Activated naive CD8-positive, alpha-beta T cell treated with anti-CD3 and anti-CD28 coated beads for 36 hours (primary cell): ENCODE measurements at places on chromosomes 16 and 17. TPM values are rescaled to one million over a fixed set of nuclear protein-coding genes. Genes with fewer than 3 reads are reported as not detected.
A peak's percentile ranks its signal among the peaks of the same experiment; 100 is the strongest.

DNA sequence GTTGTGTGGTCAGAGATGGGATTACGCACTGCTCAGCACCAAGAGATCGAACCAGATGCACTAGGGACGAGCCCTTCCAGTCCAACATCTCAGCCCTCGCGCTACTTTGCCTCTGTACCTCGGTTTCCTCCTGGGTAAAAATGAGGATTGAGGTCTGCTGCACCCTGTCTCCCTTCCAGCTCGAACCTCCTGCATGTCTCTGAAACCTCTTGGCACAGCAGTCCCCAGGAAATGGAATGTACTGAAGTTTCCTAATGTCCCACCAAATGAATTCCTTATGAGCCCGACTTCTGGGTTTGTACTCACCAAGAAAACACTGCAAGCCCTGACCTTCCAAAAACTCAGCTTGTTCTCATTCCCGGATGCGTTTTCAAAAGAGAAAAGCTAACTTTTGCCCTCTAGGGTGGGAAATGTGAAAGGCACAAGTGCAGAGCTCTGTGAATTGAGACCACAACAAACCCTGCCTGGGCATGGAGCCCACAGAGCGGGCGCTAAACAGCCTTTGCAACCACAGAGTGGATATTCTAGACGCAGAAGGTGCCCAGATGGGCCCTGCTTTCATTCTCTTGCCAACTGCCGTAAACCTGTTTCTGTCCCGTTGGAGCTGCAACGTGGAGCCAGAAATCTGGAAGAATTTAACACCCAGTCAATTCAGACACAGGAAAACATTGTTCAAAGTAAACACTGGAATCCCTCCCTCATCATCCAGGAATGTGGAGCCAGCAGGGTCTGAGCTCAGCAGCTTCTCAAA, 10.3 kb downstream of the CDRT4 start:
- H3K27ac ChIP-seq: no peak overlapping the region
- no peak for DNase-seq
- H3K27me3 ChIP-seq: no peaks in the 10 kb centered on the region
- H3K4me1 ChIP-seq: no peaks in the 10 kb centered on the region
- H3K36me3 ChIP-seq: peaks cover 27% of the 10 kb centered on the region

DNA sequence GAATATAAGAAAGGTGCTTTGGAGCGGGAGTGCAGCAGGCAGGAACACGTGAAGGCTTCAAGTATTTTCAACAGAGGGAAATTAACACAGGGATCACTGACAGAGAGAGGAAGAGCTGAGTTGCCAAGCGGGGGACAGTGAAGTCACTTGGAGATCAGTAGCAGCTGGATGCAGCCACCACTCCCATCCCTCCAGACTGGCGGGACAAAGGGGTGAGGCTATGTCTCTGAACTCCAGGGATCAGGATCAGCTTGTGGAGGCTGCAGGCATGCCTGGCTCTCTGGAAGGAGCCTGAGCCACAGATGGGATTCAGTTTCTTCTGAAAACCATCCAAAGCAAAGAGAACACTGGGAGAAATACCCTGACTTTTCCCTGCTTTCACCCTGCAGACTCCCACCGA, 113.7 kb upstream of the IRX3 start:
- DNase-seq: no peak
- H3K27me3 ChIP-seq: peaks cover 21% of the 10 kb centered on the region
- H3K36me3 ChIP-seq: no peaks in the 10 kb centered on the region
- H3K27ac ChIP-seq: no peak overlapping the region

ABI3 gene
- total RNA-seq: 55.5 TPM

GRCh38 chr17:27780828-27781404, 19.4 kb downstream of the NOS2 start:
- H3K27ac ChIP-seq: no peak overlapping the region
- no peaks in the 10 kb centered on the region for H3K27me3 ChIP-seq
- H3K36me3 ChIP-seq: no peaks in the 10 kb centered on the region
- H3K4me3 ChIP-seq: no peak overlapping the region
- no peak for DNase-seq

DNA sequence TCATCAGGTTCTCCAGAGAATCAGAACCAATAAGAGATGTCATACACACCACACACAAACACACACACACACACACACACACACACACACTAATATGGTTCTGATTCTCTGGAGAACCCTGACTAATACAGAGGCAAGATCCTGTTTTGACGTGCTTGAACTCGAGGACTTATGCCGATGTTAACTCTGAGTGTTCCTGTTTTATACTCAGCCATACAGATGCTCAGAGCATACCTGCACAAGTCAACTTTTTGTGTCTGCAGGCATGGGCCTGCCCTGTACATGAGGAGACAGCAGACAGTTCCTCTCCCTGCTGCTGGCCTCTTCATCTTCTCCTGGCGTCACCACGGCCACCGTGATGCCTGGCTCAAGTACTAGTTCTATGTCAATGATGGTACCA, 635.9 kb downstream of the WWOX start:
- H3K36me3 ChIP-seq: no peaks in the 10 kb centered on the region
- no peak overlapping the region for H3K27ac ChIP-seq
- no peaks in the 10 kb centered on the region for H3K4me1 ChIP-seq
- no peak for DNase-seq
- H3K4me3 ChIP-seq: no peak overlapping the region

- H3K4me3 ChIP-seq: no peak overlapping the region
- no peaks in the 10 kb centered on the region for H3K36me3 ChIP-seq
- DNase-seq: no peak
- no peaks in the 10 kb centered on the region for H3K4me1 ChIP-seq
Observed at GRCh38 chr17:3506054-3506453, 30.3 kb downstream of the ASPA start.

UTS2R gene
- total RNA-seq: not detected

DNA sequence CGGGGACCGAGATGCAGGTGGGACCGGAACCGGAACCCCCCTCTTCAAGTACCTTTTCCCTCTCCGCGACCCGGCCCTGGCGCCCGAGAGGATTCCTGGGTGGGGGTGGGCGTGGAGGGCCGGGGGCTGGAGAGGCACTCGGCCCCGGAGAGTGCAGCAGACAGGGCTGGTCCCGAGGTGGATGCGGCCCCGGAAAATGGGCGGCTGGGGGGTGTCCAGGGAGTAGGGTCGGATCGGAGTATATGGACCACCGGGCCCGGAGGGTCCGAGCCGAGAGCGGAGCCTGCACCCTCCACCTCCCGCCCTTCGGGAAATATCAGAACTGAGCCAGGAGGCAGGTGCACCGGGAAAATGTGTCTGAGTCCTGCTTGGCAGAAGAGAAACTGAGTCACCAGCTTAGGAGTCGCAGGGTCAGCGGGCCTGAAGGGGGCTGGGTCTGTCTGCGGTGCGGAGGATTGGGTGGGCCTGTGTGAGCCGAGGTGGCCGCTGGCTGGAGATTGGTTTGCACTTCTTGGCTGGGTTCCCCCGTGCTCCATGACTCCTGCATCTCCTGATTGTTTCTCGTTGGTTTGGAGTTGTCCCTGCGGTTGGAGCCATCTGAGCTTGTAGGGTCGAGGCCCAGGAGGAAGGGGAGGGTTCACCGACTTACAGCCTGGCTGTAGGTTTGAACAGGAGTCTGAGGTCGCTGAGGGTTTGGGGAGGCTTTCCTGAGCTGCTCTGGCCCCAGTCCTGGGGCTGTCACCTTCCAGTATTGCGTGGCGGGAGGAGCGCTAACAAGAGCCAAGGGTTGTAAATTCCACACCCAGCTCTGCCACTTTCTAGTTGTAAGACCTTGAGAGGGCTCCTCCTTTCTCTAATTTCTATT, 518 bp downstream of the SH2B1 start:
- H3K4me3 ChIP-seq: peak overlapping the region; percentile 92
- peaks cover 25% of the 10 kb centered on the region for H3K36me3 ChIP-seq
- peak overlapping the region; percentile 99 for H3K27ac ChIP-seq
- peaks cover 26% of the 10 kb centered on the region for H3K4me1 ChIP-seq
- DNase-seq: no peak
- H3K27me3 ChIP-seq: no peaks in the 10 kb centered on the region

DNA sequence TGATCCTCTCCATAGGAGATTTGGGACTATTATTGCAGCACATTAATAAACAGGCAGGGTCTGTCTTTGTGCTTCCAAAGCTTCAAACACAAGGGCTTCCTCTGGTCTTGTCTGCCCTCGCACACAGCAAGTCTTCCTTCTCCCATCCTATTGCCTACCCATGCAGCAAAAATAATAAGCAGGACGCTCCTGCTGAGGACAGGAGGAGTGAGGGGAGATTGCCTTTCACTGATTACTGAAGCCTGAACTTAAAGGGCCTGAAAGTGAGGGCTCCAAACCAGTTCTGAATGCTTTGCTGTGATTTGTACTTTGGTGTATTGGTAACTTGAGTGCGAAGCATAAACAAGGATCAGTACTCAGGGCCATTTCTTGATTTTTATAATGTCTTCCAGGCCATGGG, 197.6 kb upstream of the XYLT1 start:
- H3K27ac ChIP-seq: no peak overlapping the region
- peaks cover 10% of the 10 kb centered on the region for H3K27me3 ChIP-seq
- no peaks in the 10 kb centered on the region for H3K36me3 ChIP-seq

MRPL38 gene
- total RNA-seq: 161 TPM

PRSS53 gene
- total RNA-seq: 3.0 TPM

CDK5RAP3 gene
- 168 TPM for total RNA-seq

DNA sequence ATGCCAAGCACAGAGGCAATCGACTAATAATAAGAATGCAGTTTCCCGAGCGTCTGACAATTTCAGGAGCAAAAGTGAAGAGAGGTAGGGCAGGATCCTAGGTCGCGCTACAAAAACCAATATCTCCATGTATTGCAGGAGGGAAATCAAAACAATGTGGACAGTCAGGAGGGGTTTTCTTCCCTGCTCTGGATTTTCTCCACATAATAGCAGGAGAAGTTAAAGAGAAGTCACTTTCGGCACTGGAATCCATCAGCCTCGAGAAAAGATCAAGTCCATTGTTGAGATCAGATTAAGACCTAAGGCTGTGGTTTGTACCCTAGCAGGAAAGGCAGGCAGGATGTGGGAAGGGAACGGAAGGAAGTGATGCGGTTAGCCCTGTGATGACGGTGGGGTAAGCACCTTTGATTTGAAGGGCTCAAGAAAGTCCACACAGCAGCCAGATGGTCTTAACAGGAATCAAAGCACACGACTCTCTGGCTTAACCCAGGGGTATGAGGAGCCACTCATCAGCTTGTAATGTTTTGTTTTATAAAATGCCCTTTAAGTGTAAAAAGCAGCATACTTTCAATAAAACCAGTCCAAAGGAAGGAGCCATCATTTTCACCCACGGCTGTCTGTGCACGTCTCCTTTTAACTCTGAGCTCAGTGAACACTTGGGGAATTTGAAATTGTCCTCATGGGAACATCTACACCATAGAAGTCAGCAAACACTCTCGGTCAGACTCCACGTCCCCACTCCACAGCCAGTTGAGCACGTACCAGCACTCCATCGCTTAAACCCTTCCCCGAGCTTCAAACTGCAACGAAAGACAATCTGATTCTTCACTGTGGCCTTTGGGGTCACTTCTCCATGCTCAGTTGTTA, 15.8 kb upstream of the AKTIP start:
- DNase-seq: peak; percentile 78
- peak overlapping the region; percentile 57 for H3K4me3 ChIP-seq
- H3K4me1 ChIP-seq: peaks cover 41% of the 10 kb centered on the region
- peak overlapping the region; percentile 80 for H3K27ac ChIP-seq
- H3K36me3 ChIP-seq: peaks cover 13% of the 10 kb centered on the region

DNA sequence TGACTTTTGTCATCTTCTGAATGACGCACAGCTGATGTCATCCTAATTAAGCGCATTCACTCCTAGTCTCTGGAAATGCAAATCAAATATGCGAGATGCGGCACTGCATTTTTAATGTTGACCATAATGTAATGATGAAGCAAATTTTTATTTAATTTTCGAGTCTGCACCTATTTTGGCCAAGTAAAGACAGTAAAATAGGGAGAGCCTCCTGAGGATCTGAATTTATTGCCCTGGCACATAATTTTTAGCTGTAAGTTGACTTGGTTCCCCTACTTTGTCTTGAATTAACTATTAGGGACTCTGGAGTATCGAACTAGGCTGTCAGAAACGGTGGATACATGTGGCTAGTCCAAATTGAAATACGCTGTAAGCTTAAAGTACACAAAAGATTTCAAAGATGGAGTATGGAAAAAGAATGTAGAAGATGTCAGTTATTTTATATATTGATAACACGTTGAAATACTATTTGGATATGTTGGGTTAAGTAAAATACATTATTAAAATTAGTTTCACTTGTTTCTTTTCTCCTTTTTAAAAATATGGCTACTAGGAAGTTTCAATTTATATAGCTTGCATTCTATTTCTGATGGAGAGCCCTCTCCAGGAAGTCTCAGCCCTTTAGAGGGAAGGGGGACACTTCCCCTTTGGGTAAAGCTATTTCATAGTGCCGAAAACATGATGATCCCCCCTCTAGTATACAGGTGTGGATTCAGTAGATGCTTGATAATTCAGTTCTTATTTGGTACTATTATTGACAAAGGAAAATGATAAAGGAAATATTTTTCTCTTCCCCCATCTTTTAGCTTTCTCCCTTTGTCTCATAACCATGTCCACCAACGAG, 991 bp downstream of the KPNA2 start:
- peaks cover 4% of the 10 kb centered on the region for H3K27me3 ChIP-seq
- peak overlapping the region; percentile 95 for H3K4me3 ChIP-seq
- peaks cover 14% of the 10 kb centered on the region for H3K4me1 ChIP-seq
- no peak for DNase-seq
- peak overlapping the region; percentile 96 for H3K27ac ChIP-seq
- H3K36me3 ChIP-seq: peaks cover 39% of the 10 kb centered on the region
